ENCODE measurements at places on chromosomes 6 and 20.

GRCh38 chr20:53227523-53227922 is 255.4 kb downstream of the TSHZ2 start:
- DNase-seq: no peak

DNA sequence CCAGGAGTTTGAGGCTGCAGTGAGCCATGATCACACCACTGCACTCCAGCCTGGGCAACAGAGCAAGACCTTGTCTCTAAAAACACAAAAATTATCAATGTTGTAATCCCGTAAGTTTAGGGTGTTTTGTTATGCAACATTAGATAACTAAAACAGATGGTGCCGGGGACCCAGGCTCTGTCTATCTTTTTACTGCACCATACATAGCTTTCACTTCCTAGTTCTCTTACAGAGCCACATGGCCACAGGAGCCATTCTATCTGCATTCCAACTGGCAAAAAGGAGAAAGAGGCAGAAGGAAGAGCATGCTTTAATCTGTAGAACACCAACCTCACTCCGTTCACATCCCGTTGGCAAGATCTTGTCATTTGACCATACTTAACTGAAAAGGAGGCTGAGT is 5.4 kb upstream of the TCF15 start:
- DNase-seq: no peak

GRCh38 chr6:43865932-43866645 is 96.1 kb downstream of the VEGFA start:
- DNase-seq: no peak

DNA sequence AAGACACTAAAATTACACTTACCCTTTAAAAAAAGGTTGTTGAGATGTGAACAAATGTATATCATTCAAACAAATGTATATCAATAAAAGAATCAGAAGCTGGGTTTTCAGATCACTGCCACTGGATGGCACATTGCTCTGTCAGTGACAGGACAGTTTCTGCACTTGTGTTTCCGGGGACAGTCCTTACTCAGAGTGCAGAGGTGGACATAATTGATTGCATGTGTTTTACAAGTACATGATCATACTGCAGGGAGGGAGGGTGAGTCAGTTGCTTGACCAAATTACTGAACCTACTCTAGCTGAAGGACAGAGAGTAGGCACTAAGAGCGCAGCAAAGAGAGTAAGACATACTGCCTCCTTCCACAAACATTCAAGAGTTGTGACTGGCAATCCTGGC is 302.3 kb downstream of the TENT5A start:
- DNase-seq: no peak

Data from activated B cell treated with CpG ODN at 0.5 μM for 24 hours (primary cell).